NCI-H1930 (cell line): ENCODE measurements at places on chromosomes 4 and X.

- no peak for DNase-seq
Measured at GRCh38 chrX:16028576-16028975, 94.8 kb upstream of the GRPR start.

DNA sequence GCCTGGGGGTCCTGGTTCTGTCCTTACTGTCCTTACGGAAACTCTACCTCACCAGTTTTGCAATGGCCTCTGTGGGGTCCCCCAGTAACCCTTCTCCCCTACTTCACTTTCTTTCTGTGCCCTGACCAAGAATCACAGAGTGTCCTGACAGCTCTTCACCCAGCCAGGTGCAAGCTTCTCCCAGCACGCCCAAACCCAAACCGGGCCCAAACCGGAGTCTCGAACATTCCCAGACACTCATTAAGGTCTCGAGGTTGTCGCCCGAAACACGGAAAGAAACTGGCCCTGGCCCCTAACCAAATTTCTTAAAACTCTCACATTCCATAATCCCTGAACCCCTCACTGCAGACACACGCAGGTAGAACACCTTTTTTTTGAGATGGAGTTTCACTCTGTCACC, 19.1 kb downstream of the TRIML1 start:
- no peak for DNase-seq

- DNase-seq = peak; percentile 11
Measured at GRCh38 chr4:20544645-20545044, 155.6 kb upstream of the PACRGL start.

DNA sequence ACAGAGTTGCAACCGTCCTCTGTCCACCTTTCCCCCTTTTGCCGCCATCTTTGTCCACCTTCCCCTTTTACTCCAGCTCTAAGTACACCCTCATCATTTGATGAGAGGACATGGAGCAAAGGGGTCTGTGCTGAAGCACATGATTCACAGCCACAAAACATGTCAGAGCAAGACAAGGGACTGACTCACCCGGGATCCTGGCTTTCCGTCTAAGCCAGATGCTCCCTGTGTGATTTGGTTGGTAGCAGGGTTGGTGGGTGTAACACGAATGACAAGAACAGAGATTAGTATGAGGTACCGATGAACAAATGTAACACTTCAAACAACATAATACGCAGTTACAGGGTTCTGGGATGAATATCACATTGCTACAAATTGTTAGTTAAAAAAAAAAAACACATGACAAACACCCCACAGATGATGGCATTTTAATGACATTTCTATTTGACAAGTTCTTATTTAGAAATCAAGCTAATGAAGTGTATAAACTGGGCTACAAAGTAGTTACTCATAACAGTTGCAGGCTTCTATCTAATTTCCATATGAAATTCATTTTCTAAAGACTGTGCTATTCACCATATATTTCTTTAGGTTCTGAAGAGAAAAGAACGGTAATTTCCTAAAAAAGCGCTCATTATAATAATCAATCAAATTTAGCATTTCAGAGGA, 71.4 kb upstream of the ETNPPL start:
- DNase-seq = no peak

GRCh38 chr4:185591679-185592141, 56.4 kb upstream of the PDLIM3 start:
- no peak for DNase-seq

DNA sequence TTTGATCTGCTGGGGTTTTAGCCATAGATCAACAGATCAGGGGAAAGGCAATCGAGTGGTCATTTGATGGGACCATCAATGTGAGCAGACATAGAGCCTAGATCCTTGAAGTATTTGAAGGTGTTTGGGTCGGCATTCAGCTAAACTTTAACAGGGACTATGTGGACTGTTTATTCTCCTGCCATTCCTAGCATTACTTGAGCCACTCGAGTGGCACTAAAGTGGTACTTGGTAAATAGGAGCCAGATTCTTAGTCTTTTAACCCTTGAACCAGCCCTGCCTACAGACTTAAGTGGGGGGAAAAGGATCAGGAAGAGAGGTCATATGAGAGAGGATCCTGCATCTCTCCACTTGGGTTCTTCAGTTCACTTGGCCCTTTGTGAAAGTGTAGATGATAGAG, 3.8 kb downstream of the MSN start:
- DNase-seq = no peak

DNA sequence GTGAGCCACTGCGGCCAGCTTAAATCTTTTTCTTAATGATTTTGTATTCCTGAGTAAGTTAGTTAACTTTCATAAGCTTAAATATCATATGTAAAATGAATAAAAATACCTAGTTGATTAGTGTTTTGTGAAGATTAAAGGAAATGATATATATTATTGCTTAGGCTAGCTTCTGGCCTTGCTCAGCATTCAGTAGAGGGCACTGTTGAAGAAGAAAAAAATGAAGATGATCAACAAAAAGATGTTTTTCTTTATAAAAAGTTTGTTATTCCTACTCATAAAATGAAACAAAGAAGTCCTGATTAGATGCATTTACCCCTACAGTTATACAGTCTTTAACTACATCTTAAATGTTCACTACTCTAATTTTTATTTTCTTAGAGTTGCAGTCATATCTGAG, 797.7 kb downstream of the RAPGEF2 start:
- DNase-seq = no peak

GRCh38 chrX:40146262-40147125, 48.7 kb upstream of the BCOR start:
- DNase-seq = no peak

GRCh38 chr4:61211781-61212180, 11.7 kb downstream of the ADGRL3 start:
- DNase-seq = no peak

- no peak for DNase-seq
Measured at GRCh38 chr4:128876200-128876599, 66.7 kb downstream of the JADE1 start.
